Stimulated activated CD4-positive, alpha-beta T cell treated with anti-CD3 and anti-CD28 coated beads, Interleukin-1b, Interleukin-23, amount 100 ng/mL, for 24 hours (primary cell): ENCODE measurements at places on chromosomes 1 and 21.
A peak's percentile ranks its signal among the peaks of the same experiment; 100 is the strongest.

DNA sequence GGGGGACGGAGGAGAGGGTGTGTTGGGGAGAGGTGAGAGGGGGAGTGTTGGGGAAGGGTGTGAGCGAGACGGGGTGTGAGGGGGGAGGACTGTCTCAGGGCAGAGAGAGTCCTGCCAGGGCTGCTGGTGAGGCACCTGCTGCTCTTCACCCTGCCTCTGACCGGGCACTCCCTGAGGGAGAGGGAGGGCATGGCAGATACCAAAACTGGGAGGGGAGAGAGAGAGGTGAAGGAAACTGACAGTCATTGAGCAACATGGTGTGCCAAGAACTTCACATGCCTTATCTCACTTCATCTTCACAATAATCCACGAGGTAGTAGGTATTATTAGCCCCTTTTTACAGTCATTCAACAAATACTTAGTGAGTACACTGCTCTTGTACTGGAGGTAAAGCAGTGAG lies 61.3 kb upstream of the ARTN start:
- DNase-seq: no peak

DNA sequence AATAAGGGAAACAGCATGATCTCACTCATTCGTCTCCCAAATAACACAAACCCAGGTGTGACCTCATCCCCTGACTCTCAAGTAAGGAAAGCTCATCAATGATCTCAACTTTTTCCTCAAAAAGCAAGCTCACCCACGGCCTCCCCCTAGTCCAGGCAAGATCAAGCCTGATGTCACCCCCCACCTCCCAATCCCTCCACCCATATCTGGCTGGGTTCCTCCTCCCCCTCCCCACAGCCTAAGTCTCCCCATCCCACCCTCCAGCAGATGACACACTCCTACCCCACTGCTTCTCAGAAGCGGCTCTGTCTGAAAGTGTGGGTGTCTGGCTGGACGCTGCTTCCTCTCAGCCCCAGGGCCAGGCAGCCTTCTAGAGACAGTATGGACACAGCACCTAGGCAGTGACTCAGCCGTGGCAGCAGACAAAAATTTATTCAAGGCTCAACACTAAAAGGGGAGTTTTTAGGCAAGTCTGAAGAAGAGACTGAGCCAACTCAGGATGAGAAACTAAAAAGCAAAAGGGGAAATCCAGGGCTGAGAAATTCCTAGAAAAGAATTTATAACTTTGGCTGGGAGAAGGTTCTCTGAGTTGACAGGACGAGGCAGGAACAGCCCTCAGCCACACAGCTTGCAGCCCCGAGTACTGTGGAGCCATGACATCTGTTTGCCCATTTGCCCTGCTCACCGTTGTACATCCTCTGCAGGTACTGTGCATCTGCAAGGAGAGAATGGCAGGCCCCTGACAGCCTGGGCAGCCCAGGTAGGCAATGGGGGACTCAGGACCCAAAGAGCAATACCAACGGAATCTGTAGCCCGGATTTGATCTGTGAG lies 81.6 kb upstream of the LRRC8D start:
- DNase-seq: peak; percentile 44

GRCh38 chr1:170162459-170163246 lies 16.9 kb downstream of the NTMT2 start:
- no peak for DNase-seq

- DNase-seq: no peak
These were observed 5.3 kb downstream of the COL18A1 start for GRCh38 chr21:45410151-45410864.

- peak; percentile 36 for DNase-seq
These were observed 1.2 kb downstream of the RUNX3 start for GRCh38 chr1:24928689-24929397.

DNA sequence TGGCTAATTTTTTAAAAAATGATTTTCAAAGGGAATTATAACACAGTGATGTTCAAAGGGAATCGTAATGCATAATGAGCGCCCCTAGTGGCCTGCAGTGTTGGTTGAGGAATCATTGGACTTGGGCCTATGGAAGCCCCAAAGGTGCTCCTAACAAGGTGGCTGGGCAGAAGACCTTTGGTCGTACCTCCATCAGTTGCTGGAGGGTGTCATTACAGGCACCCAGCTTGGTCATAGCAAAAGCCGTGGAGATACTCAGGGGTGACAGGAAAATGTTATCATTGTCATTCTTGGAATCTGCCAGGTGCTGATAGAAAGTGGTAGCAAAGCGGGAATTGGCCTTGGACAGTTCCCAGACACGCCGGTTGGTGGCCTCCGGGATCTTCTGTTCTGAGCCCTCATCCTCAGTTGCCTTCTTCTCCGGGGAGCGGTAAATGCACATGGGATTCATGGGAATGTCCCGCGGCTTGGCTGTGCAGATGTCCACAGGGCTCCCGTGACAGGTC lies 2.7 kb downstream of the SERPINC1 start:
- peak; percentile 9 for DNase-seq

DNA sequence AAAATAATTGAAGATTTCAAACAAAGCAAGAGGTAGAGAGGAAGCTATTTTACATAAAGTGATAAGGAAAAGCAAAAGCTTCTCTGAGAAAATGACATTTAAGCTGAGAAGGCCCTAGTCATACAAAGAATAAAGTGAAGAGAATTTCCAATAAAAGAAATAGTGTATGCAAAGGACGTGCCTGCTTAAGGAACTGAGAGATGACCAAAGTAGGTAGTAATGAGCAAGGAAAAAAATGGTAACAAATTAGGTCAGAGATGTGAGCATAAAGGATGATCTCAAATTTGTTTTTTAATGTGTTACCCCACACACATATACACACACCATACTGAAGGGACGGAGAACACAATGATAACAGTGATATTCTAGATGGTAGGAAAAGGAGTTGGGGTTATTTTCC lies 46.4 kb downstream of the NRIP1 start:
- no peak for DNase-seq

DNA sequence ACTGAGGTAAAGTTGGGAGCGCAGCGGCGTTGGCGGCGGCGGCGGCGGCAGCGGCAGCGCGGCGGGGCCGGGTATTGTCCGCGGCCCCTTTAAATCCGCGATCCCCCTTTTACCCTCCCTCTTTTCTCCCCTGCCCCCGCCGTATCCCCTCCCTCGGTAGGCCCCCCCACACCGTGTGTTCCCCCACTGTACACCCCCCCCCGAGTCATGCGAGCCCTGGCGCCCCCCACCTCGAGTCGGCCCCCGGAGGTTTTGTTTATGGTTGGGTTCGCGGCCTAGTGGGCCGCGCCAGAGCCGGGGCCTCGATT lies 169 bp downstream of the UBAP2L start:
- no peak for DNase-seq

DNA sequence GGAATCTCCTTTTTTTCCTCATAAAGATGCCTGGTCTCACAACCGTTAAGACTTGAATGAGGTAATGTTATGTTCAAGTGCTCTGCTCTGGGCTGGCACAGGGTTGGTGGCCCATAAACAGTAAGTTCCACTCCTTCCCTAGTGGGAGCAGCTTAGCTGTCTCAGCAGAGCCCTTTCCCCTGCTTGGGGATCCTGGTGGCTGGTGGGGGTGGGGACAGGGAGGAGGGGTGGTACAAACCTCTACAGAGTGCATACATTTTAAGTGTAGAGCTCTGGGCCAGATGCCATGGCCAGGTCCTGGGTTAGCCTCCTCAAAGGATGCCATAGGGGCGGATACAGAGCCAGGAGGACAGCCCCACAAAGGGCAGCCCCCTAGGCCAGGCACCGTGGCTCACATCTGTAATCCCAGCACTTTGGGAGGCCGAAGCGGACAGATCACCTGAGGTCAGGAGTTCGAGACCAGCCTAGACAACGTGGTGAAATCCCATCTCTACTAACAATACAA lies 20.7 kb upstream of the PADI1 start:
- DNase-seq: no peak

GRCh38 chr21:33897739-33898138 lies 17.9 kb downstream of the ATP5PO start:
- DNase-seq: no peak
